A172 (cell line): ENCODE measurements at places on chromosomes 1 and 21.

DNA sequence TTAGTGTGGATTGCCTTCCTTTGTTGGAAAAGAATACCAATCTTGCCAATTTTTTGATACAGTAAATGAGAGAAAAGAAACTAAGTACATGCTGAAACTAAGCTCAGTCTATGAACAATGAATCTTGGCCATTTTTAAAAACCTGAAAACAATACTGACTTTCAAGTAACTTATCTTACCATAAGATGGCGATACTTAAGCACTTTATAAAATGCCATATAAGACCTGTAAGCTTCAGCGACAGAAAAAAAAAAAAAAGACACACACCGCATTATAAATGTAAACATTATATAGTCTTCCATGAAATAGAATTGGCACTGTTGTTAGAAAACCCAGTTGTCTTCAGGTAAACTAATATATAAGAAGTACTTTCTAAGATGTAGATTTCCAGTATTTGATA is 3.0 kb downstream of the OLFM3 start:
- DNase-seq: no peak

- DNase-seq: no peak
Measured at GRCh38 chr1:8525216-8525557, 207.3 kb downstream of the SLC45A1 start.

DNA sequence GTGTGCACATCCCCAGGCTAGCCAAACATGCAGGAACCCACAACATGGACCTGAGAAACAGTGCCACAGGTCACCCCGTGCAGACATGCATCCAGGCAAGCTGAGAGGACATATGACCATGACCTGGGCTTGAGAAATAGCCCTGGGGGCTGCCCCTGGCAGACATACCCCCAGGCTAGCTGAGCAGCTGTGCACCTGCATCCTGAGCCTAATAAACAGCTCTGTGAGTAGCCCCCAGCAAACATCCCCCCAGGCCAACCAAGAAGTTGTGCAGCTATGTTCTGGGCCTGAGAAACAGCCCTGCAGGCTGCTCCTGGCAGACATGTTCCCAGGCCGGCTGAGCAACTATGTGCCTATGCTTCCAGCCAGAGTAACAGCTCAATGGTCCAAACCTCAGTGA is 14.5 kb downstream of the OLFML3 start:
- DNase-seq: no peak

DNA sequence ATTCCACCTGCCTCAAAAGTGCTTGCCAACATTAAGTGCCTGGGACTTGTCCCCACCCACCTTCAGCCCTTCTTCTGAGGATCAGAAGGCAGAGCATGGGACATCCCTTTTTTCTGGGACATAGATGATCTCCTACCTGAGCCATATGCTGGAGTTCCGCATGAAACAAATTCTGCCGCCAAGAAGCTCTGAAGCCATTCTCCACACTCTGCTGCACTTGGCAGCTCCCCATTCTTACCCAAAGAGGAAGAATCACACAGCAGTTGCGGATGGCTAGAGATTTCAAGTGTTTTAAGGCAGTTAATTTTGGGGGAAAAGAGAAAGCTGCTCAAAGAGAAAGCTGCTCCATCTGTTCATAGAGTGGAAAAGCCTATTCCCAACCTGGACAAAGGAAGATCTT is 197.3 kb upstream of the COA6 start:
- DNase-seq: no peak

DNA sequence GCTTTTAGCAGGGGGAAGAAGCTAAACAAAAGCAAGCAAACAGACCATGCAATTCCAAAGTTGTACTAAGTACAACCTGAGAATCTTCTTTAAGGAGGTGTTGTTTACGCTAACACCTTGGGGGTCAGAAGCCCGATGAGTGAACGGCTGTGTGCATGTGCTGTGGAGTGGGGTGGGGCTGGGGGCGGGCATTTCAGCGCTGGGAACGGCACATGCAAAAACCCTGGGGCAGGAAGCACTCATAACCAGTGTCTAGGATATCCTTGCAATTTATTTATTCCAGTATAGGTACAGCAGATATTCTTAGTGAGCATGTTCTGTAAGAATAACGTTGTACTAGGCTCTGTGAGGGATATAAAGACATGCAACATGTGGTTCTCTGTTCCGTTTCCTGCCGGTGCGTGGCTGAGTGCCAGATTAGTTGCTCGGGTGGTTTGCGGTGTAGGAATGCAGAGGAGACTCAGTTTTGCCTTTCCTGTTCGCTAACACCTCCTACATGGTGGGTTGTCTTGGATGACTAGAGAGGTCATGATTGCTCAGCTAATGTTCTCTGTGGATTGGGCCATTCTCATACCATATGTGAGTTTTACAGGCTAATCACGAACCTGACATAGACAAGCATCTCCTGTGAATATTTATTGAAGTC is 3.7 kb downstream of the FASLG start:
- peak; percentile 51 for DNase-seq

- no peak for DNase-seq
Measured at GRCh38 chr1:19439464-19440171, 45.7 kb downstream of the CAPZB start.

DNA sequence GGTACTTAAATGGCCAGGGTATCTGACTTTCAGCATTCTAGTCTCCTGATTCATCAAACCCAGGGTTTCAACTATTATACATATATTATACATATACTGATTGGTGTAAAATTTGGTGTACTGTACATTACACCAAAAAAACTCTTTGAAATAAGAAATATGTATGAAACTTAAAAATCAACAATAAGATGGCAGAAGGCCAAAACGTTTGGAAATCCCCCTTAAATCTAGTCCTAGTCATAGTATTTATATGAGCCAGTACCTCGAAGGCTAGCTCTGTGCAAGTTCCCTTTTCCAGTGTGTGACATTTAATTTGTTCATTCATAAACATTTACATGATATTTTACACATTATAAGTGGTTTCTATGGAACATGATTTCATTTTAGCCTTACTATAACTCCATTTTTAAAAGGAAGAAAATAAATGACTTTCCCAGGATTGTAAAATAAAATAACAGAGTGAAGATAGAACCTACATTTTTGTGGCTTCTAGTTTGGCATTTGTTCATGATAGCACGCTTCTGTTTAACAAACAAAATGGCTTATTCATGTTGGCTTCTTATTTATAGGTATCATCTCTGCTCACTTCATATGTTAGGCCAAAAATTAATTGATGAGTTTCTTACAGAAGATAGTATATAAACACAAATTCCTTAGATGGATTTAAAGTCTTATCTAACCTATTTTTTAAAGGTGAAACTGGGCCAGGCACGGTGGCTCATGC is 18.8 kb upstream of the ZNF281 start:
- DNase-seq: peak; percentile 25

DNA sequence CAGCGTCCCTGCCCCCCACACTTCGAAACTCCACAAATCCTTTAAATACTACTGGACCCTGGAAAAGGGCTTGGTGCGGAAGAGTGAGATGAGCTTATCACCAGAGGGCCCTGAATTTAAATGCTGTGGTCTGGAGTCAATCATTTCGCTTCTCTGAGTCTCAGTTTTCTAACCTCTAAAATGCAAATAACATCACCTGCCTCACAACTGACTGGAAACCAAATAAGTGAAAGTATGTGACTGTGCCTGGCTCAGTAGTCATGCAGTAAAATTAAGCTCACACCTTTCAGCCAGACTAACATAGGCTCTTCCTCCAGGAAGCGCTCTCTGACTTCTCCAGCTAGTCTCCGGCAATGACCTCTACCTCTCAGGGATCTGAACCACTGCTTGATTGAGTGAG is 4.2 kb downstream of the GJA4 start:
- DNase-seq: no peak

- no peak for DNase-seq
Measured at GRCh38 chr1:180981596-180982387, 40.9 kb downstream of the STX6 start.

- peak; percentile 11 for DNase-seq
Measured at GRCh38 chr1:196105901-196106300, 502.3 kb downstream of the KCNT2 start.

GRCh38 chr1:84912726-84913554 is 19.9 kb upstream of the LPAR3 start:
- no peak for DNase-seq

- DNase-seq: no peak
Measured at GRCh38 chr1:181349512-181349911, 133.8 kb upstream of the CACNA1E start.

GRCh38 chr1:225879521-225880221 is 2.5 kb downstream of the TMEM63A start:
- DNase-seq: no peak

- peak; percentile 84 for DNase-seq
Measured at GRCh38 chr1:224427346-224427745, 7.3 kb downstream of the WDR26 start.

DNA sequence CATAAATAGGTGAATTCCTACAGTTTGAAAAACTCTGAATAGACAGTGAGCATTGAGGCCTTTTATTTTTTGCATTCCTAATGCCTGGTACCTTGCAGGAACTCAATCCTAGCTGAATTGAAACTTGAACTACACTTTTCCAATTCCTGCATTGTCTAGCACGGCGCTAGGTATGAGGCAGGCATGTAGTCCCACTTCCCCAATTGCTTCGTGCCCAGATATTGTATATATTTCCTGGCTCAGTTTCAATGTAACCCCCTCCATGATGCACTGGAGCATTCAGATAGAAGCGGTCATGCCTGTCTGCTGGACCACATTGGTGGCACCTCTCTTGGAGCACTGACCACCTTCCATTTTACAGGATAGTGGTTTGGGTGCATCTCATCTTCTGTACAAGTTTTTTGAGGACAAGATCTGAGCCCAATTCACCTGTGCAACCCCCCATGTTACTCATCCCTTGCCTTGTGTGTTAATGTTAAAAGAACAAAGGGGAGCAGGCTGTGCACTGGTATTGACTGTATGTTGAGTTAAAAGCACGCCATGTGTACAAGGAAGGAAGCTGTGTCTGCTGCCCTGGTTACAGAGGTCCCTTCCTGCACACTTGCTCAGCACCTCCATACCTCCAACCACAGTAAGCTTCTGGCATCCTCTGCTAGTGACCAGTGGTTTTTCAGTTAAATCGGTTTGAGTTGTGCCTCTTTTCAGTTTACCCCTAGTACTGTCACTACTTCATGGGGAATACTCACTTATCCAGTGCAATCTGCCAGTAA is 10.0 kb upstream of the RAB7B start:
- DNase-seq: no peak

DNA sequence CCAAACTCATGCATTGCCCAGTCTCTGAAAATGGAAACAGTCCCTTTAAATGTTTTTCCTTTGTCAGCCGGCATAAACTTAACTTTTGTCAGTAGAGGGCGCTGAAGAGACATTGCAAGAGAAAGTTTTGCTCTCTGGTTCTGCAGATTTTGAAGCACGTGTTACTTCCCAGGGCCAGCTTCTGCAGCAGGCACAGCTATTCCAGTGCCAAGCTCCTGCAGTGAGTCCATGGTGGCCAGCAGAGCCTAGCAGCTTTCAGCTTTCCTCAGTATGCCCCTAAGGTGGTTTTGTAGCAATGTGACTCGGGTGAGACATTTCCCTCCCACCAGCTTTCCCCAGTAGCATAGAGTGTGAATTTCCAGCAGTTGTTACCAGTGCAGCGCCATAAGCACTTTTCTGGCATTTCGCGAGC is 2.6 kb upstream of the IFI44L start:
- peak; percentile 48 for DNase-seq

DNA sequence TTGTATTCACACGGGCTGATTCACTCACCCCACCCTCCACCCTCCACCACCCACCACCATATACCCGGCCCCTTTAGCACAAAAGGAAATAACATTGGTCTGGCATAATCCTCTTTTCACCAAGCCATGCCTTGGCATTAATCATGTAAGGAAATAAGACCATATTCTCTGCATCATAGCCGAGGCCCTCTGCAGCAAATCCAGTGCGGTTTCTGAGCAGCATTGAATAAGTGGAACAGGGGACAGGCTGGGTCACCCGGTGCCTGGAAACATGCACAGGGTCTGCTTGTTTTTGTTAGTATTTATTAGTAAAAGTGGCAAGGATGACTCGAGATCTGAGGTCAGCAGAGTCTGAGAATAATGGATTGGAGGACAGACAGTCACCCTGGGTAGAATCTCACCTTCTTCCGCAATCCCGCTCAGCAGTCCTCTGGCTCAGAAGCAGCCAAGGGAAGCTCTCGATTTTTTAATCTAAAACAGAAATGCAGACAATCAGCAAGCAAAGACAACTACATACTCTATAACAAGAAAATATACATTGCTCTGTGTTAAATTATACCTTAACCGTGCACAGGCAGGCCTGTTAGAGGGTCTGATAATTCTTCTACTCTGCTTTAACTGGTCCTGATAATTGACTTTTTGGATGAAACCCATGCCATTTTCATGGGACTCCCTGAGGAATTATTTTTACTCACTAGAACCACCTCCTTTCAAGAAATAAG is 52.4 kb upstream of the CDC42BPA start:
- DNase-seq: no peak

DNA sequence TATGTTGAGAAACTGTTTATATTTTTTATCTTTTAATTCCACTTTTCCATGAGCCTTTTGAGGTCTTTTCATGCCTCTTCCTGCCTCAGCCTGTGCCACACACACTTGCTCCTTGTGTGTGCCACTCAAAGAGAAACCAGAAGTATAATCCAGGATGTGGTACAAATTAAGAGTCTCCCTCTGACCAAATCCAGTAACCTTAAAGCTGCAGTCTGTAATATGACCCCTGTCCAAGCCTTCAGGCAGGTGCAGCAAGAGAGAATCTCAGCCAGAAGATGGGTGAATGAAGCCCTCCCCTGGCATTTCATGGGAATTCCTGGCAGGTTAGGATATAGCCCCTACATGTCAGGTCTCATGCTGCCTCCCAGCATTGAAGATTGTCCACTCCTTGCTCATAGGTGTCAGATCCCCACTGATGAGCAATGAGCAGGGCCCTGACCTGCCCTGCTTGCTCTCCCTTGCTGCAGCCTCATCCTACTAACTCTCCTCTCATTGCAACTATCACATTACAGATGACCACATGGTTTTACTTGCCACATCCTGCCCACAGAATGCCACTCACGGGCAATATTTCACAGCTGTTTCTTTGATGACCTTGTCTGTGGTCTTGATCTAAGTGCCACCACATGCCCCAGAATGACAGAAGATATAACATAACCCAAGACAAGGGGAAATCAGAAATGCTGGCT is 169.3 kb downstream of the SEC16B start:
- DNase-seq: peak; percentile 32

- DNase-seq: no peak
Measured at GRCh38 chr1:73654714-73655113, 543.3 kb downstream of the LRRIQ3 start.

DNA sequence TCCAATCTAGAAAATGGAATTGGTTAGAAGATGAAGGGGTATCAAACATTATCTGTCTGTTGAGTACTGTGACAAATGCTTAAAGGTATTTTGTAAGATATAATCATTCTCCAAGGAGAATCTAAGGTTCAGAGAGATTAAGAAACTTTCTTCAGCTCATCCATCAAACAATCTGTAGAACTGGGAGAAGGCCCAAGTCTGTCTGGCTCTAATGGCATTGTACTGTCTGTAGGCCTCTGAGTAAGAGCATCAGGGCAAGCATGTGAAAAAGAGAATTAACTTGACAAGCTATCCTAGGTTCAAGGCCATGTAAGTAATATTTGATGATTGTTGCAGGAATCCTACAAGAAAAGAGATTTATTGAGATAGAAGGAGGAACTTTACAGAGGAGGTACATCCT is 5.3 kb upstream of the FGGY start:
- DNase-seq: no peak

- no peak for DNase-seq
Measured at GRCh38 chr1:231408528-231409094, 13.5 kb downstream of the EGLN1 start.

GRCh38 chr1:207810173-207810572 is 58.3 kb downstream of the CD46 start:
- DNase-seq: no peak

- DNase-seq: no peak
Measured at GRCh38 chr1:54223441-54224202, 23.7 kb downstream of the MRPL37 start.
